ENCODE measurements at places on chromosomes 7 and 10.
A peak's percentile ranks its signal among the peaks of the same experiment; 100 is the strongest.

GRCh38 chr7:44618753-44619152 lies 12.3 kb downstream of the OGDH start:
- DNase-seq = no peak

- no peak for DNase-seq
These were observed 73.4 kb downstream of the LYZL2 start for GRCh38 chr10:30556189-30556588.

GRCh38 chr10:1881636-1882035 lies 144.3 kb upstream of the ADARB2 start:
- DNase-seq = no peak

DNA sequence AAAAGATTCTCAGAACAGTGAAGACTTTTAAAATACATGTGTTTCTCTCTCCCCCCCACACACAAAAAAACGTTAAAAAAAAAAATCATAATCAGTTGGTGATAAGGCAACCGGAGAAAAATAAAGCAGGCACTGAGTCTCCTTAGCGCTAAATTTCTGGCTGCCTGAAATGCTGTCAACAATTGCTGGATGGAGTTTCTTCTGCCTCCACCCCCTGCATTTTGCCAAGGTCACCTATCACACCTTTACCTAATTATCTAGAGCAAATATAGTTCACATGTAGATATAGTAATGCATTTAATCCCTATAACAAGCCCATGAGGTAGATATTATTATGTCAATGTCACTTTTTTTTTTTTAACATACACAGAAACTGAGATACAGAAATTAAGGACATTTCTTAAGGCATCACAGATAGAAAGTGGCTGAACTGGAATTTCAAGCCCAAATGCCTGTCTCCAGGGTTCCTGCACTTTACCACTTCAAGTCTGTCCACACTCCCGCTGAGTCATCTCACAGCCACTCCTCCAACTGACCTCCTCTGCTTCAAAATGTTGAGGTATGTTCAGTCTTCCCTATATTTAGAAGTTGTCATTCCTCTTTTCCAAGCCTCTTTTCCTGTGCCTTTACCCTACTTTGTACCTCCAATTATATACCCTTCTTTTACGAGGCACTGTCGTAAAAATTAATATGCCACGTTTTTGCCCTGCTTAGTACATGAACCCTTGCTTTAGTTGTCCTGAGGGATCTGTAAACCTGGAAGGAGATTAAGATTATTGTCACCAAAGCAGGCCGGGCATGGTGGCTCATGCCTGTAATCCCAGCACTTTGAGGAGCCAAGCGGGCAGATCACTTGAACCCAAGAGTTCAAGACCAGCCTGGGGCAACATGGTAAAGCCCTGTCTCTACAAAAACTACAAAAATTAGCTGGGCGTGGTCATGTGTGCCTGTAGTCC lies 72.8 kb upstream of the MPP7 start:
- peak; percentile 8 for DNase-seq

DNA sequence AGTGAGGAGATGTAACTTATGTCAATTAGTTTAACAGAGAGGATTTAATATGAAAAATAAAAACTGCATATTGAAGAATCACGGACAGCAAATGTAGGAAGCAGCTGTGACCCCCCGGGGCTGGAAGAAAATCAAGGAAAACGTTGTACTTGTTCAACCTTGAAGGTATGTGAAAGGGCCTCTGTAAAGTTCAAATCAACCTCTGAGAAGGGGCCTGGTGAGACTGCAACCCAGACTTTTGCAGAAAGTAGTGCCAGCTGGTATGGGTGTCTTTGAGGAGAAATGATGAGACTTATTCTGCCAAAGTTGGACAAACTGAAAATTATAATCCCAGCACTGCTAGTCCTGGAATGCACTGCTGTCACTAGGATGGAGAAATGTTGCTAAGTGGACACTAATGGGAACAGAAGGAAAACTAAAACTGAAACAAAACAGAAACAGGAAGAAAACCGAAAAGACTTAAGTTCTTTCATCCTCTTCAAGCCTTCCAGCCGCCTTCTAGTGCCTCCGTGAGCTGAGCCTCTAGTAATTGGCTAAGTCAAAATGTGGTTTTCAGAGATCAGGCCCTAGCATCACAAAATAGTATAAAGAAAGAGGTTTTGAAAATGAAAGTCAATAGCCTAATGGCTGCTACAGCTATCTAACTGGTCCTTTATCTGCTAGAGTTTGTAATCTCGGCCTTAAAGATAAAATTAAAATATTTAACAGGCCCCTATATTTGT lies 253.7 kb upstream of the SORCS1 start:
- no peak for DNase-seq

Measured in stromal cell of bone marrow (primary cell).